ENCODE measurements at places on chromosomes 6 and 20. TPM values are rescaled to one million over a fixed set of nuclear protein-coding genes. Genes with fewer than 3 reads are reported as not detected.

The SLC2A10 gene
- polyA plus RNA-seq = 23.4 TPM

The NDUFAF4 gene
- 50.7 TPM for polyA plus RNA-seq

The SS18L1 gene
- 2.1 TPM for polyA plus RNA-seq

The TFAP2D gene
- not detected for polyA plus RNA-seq

The HLA-DOA gene
- 0.83 TPM for polyA plus RNA-seq

The COL9A1 gene
- 2.3 TPM for polyA plus RNA-seq

All from hepatocyte (in vitro differentiated cells).